Panc1 (cell line): ENCODE measurements at places on chromosomes 7 and 10. TPM values are rescaled to one million over a fixed set of nuclear protein-coding genes. Genes with fewer than 3 reads are reported as not detected.
A peak's percentile ranks its signal among the peaks of the same experiment; 100 is the strongest.

DNA sequence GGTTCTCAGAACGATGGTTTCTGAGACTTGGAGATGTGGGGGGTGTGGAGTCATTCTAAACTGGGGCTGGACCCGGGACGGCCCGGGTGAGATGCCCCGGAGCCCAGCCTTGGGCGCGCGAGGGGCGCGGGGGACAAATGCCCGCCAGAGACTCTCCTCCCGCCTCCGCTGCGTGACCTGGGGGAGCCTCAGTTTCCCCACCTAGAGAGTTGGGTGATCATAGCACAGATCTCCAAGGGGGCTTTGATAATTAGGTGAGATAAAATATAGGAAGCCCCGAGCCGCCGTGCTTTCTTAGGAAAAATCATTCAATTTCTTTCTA, 658 bp upstream of the FZD8 start:
- H3K27me3 ChIP-seq = peaks cover 2% of the 10 kb centered on the region; the same call in 1 of the 2 replicates
- no peak overlapping the region for H3K27ac ChIP-seq
- H3K36me3 ChIP-seq = no peaks in the 10 kb centered on the region
- H3K4me1 ChIP-seq = no peaks in the 10 kb centered on the region
- DNase-seq = no peak

The AGAP9 gene
- 9.9 TPM for total RNA-seq

The NME8 gene
- not detected for total RNA-seq

The LIPF gene
- not detected for total RNA-seq

The OR2A7 gene
- 0.82 TPM for total RNA-seq

GRCh38 chr10:123561141-123561440, 105.1 kb upstream of the GPR26 start:
- H3K27me3 ChIP-seq = peaks cover 7% of the 10 kb centered on the region; the same call in 1 of the 2 replicates
- no peaks in the 10 kb centered on the region for H3K36me3 ChIP-seq
- H3K4me3 ChIP-seq = no peak overlapping the region
- no peak overlapping the region for H3K27ac ChIP-seq
- no peak for DNase-seq

GRCh38 chr10:96719850-96720421, 378 bp downstream of the PIK3AP1 start:
- peaks cover 12% of the 10 kb centered on the region; the same call in 1 of the 2 replicates for H3K27me3 ChIP-seq
- H3K36me3 ChIP-seq = peaks cover 2% of the 10 kb centered on the region; the same call in 1 of the 2 replicates
- no peak for DNase-seq
- H3K4me1 ChIP-seq = peaks cover 4% of the 10 kb centered on the region

GRCh38 chr10:7475939-7476338, 65.1 kb upstream of the SFMBT2 start:
- no peaks in the 10 kb centered on the region for H3K4me1 ChIP-seq
- H3K4me3 ChIP-seq = no peak overlapping the region
- DNase-seq = no peak
- no peaks in the 10 kb centered on the region for H3K36me3 ChIP-seq
- H3K27ac ChIP-seq = no peak overlapping the region
- 0 out of 2 replicates have a peak, but pooled peaks cover 2% of the 10 kb centered on the region for H3K27me3 ChIP-seq

DNA sequence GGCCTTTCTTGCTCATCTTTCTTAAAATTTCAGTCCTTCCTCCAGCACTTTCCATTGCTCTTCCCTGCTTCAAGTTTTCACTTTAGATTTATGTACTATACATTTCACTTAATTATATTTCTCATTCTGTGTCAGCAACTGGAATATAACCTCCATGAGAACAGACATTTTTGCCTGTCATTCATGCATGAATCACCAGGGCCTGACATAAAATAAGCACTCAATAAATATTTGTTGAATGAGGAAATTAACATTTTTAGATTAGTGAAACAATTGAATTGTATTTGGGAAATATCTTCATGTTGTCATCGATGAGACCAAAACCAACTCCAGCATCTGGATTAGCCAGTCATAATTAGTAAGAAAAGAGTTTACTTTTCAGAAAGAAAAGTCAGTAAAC, 6.1 kb downstream of the SAMD9L start:
- DNase-seq = no peak
- H3K4me1 ChIP-seq = no peaks in the 10 kb centered on the region; the same call in 1 of the 2 replicates
- no peaks in the 10 kb centered on the region for H3K27me3 ChIP-seq
- H3K4me3 ChIP-seq = no peak overlapping the region
- H3K36me3 ChIP-seq = no peaks in the 10 kb centered on the region
- no peak overlapping the region for H3K27ac ChIP-seq

DNA sequence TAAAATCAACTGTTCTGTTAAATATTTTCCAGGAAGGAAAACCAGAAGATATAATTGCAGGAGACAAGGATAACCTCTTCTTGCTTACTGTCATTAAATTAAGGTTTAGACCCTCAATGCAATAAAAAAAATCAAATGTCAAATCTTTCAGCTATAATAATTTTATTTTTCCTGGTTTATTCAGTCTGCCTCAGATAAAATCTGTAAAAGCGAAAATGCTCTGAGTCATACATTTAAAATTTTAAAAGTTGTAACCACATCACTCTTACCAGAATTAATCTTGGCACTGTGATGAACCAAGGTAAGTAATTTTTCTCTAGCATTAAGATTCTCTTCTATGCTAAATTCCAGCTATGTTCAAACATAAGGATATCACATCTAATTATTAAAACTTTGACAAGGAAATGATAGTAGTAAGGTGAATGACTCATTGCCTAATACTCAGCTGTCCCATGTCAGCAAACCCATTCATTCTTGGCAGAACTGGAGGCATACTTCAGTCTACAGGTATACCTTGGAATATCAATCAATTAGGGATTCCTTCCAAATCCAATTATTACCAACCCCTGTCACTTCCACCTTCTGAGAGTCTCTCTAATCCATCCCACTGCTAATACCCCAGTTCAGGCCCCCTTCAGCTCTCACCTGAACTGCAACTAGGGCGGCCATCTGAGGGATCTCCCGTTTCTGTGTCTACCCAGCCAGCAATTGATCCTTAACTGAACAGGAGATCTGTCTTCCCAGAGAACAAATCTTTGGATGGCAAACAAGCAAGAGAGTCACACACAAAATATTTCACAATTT, 434.1 kb downstream of the GRM8 start:
- DNase-seq = no peak
- H3K27me3 ChIP-seq = no peaks in the 10 kb centered on the region
- no peaks in the 10 kb centered on the region for H3K36me3 ChIP-seq

The EVX1 gene
- total RNA-seq = 0.10 TPM

DNA sequence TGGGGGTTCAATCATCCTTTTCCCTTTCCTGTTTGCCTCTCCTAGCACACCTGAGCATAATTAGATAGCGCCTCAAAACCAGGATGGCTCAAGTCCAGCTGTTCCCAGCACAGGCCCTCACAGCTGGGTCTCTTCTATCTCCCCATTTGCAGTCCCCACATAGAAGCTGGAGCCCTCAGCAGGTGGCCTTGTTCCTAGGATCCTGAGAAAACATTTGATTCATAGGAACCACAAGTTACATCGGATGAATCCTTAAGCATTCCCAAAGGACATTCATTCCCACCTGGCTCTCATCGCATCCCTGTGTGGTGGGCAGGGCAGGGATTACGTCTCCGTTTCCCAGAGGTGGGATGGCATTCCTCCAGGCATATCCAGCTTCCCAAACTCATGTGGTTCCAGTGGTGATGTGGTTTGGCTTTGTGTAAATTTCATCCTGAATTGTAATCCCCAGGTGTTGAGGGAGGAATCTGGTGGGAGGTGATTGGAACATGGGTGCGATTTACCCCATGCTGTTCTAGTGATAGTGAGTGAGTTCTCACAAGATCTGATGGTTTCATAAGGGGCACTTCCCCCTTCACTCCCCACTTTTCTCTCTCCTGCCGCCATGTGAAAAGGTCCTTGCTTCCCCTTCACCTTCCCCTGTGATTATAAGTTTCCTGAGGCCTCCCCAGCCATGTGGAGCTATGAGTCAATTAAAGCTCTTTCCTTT, 49.8 kb upstream of the LEP start:
- no peaks in the 10 kb centered on the region for H3K36me3 ChIP-seq
- no peaks in the 10 kb centered on the region for H3K4me1 ChIP-seq
- H3K27me3 ChIP-seq = peaks cover 6% of the 10 kb centered on the region
- no peak overlapping the region for H3K27ac ChIP-seq
- H3K4me3 ChIP-seq = no peak overlapping the region
- DNase-seq = no peak

DNA sequence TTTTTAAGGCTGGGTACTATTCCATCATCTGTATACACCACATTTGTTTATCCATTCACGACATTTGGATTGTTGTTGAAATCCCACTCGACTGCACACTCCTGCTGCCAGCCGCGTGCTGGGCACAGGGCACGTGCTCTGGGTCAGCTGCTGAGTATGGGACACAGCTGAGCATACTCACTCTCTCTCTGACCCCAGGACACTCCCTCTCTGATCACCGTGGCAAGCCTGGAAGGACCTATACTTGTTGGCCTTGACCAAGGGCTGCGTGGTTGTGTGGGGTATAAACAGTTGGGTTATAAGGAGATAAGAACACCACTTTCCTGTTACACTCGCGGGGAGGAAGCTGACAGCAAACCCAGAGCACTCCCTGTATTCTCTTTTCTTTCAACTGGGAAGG, 153.0 kb upstream of the RHEB start:
- no peak overlapping the region for H3K4me3 ChIP-seq
- no peaks in the 10 kb centered on the region for H3K27me3 ChIP-seq
- peaks cover 5% of the 10 kb centered on the region for H3K4me1 ChIP-seq
- no peak overlapping the region for H3K27ac ChIP-seq

The NKX1-2 gene
- 0.15 TPM for total RNA-seq

DNA sequence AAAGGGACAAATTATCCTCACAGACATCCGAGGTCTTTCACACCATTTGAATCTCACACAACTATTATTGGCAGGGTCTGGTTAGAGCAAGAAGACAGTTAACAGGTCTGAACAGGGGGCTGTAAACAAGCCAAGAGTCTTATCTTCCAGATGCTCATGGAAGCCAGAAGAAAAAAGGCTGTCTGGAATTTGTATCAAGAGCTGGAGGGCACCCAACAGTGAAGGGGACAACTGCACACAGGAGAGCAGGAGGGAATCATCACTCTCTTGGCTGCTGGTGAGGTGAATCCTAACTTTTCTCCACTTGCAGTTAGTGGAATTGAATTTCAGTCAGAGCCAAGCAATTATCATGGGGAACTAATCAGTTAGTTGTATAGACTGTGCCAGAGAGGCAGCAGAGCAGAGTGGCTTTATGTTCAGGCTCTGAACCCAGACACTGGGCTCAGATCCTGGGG, 880.2 kb upstream of the AUTS2 start:
- no peak overlapping the region for H3K27ac ChIP-seq
- H3K4me1 ChIP-seq = no peaks in the 10 kb centered on the region

DNA sequence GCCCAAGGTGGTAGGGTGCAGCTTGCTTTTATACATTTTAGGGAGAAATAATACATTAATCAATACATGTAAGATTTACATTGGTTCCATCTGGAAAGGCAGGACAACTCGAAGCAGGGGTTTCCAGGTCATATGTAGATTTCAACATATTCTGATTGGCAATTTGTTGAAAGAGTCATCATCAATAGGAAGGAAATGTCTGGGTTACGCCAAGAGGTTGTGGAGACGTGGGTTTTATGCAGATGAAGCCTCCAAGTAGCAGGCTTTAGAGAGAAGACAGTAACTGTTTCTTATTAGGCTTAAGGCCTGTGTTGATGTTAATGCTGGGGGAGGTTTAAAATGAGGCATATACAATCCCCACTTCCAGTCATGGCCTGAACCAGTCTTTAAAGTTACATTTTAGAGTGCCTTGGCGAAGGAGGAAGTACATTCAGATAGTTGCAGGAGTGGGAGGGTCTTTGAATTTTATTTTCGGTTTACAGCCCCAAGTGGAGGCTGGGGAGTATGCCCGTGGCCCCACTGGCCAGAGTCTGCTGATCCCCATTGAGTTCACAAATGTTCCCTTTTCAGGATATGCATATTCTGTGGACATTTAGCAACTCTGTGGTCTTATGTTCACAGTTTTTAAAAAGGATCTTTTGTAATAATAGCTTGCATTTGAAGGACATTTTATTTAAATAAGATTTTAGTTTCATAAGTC, 166.0 kb upstream of the GDF10 start:
- no peak for DNase-seq
- no peaks in the 10 kb centered on the region for H3K36me3 ChIP-seq
- H3K4me3 ChIP-seq = no peak overlapping the region

DNA sequence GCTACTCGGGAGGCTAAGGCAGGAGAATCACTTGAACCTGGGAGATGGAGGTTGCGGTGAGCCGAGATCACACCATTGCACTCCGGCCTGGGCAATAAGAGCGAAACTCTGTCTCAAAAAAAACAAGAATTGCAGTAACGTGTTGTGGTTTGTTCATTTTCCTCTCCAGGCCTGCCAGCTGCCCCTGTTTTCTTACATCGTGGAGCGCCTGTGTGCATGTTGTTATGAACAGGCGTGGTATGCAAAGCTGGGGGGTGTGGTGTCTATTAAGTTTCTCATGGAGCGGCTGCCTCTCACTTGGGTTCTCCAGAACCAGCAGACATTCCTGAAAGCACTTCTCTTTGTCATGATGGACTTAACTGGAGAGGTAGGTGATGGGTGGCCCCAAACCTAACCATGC, 52.1 kb downstream of the TRRAP start:
- DNase-seq = no peak
- H3K4me1 ChIP-seq = no peaks in the 10 kb centered on the region
- no peak overlapping the region for H3K27ac ChIP-seq
- H3K27me3 ChIP-seq = no peaks in the 10 kb centered on the region

GRCh38 chr10:87850742-87851205, 12.6 kb downstream of the KLLN start:
- H3K4me3 ChIP-seq = no peak overlapping the region
- H3K36me3 ChIP-seq = no peaks in the 10 kb centered on the region
- peaks cover 13% of the 10 kb centered on the region for H3K4me1 ChIP-seq
- DNase-seq = no peak
- peak overlapping the region; percentile 35; the same call in 1 of the 2 replicates for H3K27ac ChIP-seq

- no peak for DNase-seq
- no peak overlapping the region for H3K27ac ChIP-seq
- no peaks in the 10 kb centered on the region for H3K27me3 ChIP-seq
- H3K4me3 ChIP-seq = no peak overlapping the region
Observed at GRCh38 chr10:1643161-1643907, 94.0 kb downstream of the ADARB2 start.

DNA sequence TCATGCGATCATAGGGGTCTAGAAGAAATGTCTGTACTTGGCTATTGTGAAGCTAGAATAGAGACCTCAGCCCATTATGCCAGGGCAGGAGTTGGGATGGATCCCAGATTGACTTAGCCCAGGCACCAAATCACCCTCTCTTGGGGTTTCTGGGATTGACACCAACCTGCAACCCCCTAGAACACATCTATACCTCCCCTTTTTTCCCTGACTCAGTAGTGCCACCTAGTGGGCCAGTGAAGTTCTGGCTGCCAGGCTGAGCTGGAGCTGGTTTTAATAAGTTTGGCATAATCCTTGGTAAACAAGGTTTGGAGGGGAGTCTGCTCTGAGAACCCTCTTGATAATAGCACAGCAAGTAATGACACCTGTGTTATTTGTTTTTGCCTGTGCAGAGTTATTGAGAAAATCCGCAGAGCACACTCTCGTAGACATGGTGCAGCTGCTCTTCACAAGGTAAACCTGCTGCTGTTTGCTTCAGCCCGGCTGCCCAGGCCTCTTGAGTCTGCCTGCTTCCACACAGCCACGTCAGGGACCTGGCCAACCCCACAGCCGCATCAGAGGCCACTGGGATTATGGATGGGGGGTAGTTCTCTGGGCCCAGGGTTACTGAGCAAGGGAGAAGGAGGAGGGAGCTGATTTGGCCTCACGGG, 43.3 kb upstream of the NFKB2 start:
- H3K36me3 ChIP-seq = peaks cover 11% of the 10 kb centered on the region; the same call in 1 of the 2 replicates
- peak; percentile 42 for DNase-seq
- H3K4me3 ChIP-seq = no peak overlapping the region
- no peaks in the 10 kb centered on the region for H3K4me1 ChIP-seq
- no peak overlapping the region for H3K27ac ChIP-seq

GRCh38 chr10:80409121-80409520, 770 bp downstream of the PRXL2A start:
- H3K36me3 ChIP-seq = no peaks in the 10 kb centered on the region
- peaks cover 12% of the 10 kb centered on the region; the same call in 1 of the 2 replicates for H3K4me1 ChIP-seq
- H3K4me3 ChIP-seq = peak overlapping the region; percentile 80
- H3K27me3 ChIP-seq = no peaks in the 10 kb centered on the region
- H3K27ac ChIP-seq = peak overlapping the region; percentile 45

The CPN1 gene
- not detected for total RNA-seq
